ENCODE measurements at places on chromosomes 11 and 22.

DNA sequence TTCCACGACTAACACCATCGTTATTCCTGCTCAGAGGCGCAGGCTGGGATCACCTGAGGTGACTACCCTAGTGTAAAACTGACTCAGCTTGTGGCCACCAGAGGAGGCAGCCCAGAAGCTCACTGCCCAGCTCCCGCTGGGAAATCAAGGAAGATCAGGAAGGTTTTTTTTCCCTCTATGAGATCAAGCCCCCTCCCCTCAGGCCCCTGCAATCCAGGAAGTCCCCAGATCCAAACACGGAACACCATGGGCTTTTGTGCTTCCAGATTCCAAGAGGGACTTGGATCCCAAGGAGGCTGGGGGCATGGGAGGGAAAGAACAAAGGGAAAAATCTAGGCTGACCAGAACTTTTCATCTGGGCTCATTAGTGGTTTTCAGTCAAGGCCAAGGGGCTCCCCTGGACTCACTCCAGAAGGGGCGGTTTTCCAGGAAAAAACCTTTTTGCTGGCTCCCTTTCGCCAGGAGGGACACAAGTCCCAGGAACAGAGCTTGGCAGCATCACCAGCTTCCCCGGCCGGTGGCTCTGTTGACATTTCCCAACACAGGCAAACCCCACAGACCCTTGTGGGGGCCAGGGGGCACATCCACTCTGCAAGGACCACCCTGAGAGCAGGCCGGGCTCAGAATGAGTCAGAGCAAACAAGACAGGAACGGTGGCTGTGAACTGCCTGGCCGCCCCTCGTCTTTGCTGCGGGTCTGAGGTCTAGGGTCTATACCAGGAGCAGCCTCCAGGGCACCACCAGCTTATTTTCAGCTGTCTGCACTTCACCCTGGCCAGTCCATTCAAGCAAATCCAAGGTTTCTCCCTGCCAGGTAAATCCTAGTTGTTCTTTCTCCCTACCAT is 36.8 kb downstream of the MYH9 start:
- no peak for DNase-seq

GRCh38 chr11:33682019-33682418 is 18.6 kb downstream of the C11orf91 start:
- no peak for DNase-seq

DNA sequence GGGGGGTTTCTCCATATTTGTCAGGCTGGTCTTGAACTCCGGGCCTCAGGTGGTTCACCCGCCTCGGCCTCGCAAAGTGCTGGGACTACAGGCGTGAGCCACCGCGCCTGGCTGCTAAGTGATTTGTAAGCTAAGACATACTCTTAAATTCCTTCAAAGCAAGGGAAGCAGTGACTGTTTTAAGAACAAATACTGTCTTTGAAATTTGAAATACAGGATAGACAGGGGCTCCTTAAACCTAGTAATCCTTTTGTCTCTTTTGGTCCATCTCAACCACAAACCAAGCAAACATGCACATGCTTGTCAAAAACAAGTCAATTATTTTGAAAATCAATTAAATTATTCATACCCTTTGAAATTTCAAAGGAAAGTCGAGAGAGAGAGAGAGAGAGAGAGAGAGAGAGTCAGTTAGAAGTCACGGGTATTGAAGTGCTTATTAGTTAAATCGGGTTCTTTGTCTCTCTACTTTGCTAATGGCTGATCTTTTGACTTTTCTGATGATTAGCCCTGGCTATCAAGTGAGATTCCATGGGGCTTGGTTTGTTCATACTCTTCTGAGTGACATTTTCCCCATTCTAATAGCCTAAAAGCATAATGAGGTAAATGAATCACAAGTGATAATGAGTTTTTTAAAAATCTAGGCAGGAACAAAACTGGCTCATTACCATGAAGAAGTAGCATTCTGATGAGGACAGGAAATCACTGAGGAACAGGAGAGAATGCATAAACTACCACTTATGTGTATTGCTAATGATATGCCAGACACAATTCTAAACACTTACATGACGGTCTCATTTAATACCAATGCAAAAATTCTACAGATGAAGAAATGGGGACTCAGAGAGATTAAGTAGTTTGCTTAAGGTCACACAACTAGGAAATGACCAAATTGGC is 48.0 kb downstream of the MCHR1 start:
- DNase-seq, result no peak

- DNase-seq, result no peak
Measured at GRCh38 chr11:57896361-57897145, 127.1 kb upstream of the OR9Q1 start.

DNA sequence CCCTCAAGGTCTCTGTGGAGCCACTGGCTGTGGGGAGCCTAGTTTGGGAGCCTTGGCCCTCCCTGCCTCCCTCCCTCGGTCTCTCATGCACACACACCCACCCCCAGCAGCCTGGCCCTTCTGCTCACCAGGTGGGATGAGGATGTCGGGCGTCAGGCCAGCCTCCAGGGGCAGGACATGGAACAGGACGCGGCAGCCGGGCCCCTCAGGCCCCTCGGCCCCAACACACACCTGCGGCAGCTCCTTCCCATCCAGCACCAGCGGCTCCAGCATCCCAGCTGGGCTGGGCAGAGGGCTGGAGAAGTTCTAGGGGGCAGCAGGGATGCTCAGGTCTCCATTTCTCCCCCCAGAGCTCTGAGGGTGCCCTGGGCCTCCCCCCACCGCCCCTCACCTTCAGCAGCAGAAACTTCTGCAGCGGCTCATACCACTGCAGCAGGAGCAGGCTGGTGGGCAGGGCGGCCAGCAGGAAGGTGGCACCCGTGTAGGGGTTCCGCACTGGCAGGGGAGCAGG is 11.2 kb downstream of the MAP4K2 start:
- no peak for DNase-seq

GRCh38 chr11:27976262-27976661 is 131.7 kb downstream of the KIF18A start:
- DNase-seq, result no peak

GRCh38 chr11:77193911-77194830 is 66.1 kb downstream of the MYO7A start:
- DNase-seq, result no peak

GRCh38 chr11:112655371-112655770 is 305.8 kb upstream of the NCAM1 start:
- no peak for DNase-seq

- DNase-seq, result no peak
Measured at GRCh38 chr11:126468102-126468521, 112.6 kb downstream of the ST3GAL4 start.

- DNase-seq, result no peak
Measured at GRCh38 chr11:1772270-1773130, 8.8 kb upstream of the CTSD start.

Data from NCI-H2081 (cell line).